ENCODE measurements at places on chromosomes 16 and 17.

DNA sequence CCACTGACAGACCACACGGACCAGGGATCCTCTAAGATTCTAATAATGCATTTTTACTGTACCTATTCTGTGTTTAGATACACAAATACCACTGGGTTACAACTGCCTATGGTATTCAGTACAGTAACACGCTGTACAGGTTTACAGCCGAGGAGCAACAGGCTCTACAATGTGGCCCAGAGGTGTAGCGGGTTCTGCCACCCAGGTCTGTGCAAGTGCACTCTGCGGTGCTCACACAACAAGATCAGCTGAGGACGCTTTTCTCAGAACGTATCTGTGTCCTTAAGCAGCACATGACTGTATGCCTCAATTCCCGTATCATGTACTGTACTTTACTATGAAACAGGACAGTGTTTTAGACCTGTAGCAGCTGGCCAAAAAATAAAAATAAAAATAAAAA lies 6.5 kb downstream of the ZCCHC14 start:
- DNase-seq = no peak

GRCh38 chr16:80984124-80984892 lies 22.4 kb downstream of the CMC2 start:
- DNase-seq = no peak

GRCh38 chr16:29663016-29663806 lies at the start of gene SPN:
Gene SPN, plus strand, starts transcription at chr16:29663247. Its CDS starts 482 bp downstream, at chr16:29663729.
- DNase-seq = no peak

GRCh38 chr16:64392456-64392855 lies 729.4 kb downstream of the CDH11 start:
- no peak for DNase-seq

GRCh38 chr16:30068750-30069610 lies 3.4 kb downstream of the ALDOA start:
- peak; percentile 34 for DNase-seq

GRCh38 chr17:34117811-34118210 lies 137.3 kb upstream of the CCL2 start:
- no peak for DNase-seq

GRCh38 chr17:40550608-40551007 lies 14.7 kb downstream of the CCR7 start:
- DNase-seq = no peak

DNA sequence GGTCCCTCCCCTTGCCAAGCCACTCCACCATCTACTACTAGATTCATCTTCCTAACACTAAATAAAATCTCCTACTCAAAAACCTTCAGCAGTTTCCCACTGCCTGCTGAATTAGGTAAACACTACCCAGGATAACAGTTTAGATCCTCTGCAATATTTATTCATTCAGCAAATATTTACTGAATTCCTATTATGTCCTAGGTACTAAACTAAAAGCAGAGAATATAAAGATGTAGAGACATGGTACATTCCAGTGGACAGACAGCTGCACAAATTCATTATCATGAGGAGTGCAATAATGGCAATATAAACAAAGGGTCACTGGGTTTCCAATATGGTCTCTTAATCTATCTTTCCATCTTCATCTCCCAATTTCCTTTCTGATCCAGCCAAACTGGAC lies 30.7 kb upstream of the HOXB13 start:
- DNase-seq = no peak

GRCh38 chr16:14372471-14372870 lies 257.6 kb downstream of the PARN start:
- DNase-seq = no peak

DNA sequence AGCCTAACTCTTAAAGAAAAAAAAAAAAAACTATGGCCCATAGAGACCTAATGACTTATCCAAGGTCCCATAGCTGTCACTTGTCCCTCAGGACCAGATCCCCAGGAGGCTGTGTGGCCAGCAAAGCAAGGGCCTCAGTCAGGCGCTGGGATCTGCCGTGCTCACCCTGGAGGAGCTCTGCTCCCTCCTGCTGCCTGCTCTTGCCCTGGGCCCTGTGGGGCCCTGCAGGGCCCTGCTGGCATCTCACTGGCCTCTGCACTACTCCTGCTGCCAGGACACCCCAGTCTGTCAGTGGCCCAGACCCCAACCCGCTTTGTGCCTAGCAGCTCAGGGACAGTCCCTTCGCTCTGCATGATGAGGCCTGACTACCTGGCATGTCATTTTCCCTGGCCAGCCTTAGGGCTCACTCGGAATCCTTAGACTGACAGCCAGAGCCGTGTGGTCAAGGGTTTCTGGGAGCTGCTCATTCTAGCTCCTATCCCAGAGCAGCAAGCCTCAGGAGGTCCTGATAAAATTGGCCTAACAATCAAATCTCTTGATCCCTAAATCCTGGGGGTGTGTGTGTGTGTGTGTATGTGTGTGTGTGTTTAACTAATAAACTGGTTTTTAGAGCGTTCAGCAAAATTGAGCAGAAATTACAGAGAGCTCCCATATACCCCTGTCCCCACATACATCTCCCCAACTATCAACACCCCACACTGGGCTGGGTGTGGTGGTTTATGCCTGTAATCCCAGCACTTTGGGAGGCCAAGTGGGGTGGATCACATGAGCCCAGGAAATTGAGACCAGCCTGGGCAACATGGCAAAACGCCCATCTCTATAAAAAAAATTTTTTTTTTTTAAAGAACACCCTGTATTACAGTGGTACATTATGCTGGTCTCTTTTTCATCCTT lies 21.7 kb downstream of the KATNIP start:
- no peak for DNase-seq

All from activated T-helper 1 cell treated with anti-CD3 and anti-CD28 coated beads, Interleukin-2, amount 50 U/mL, for 16 hours (primary cell).